ENCODE measurements at places on chromosomes 7 and 10.

DNA sequence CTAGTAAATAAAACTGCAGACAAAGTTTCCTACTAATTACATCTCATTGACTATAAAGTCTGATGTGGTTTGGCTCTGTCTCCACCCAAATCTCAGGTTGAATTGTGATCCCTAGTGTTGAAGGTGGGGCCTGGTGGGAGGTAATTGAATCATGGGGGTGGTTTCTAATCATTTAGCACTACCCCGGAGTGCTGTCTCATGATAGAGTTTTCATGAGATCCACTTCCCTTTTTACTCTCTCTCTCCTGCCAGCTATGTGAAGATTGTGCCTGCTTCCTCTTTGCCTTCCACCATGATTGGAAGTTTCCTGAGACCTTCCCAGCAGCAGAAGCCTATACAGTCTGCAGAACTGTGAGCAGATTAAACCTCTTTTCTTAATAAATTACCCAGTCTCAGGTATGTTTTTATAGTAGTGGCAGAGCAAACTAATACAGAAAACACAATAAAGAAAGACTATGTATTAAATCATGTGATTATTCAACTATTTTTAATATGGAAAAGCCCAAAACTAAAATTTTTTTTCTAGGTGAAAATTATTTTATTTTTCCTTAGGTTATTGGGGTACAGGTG, 232.1 kb downstream of the FZD1 start:
- no peak for DNase-seq

GRCh38 chr7:1440620-1441019, 18.6 kb downstream of the MICALL2 start:
- DNase-seq, result no peak

DNA sequence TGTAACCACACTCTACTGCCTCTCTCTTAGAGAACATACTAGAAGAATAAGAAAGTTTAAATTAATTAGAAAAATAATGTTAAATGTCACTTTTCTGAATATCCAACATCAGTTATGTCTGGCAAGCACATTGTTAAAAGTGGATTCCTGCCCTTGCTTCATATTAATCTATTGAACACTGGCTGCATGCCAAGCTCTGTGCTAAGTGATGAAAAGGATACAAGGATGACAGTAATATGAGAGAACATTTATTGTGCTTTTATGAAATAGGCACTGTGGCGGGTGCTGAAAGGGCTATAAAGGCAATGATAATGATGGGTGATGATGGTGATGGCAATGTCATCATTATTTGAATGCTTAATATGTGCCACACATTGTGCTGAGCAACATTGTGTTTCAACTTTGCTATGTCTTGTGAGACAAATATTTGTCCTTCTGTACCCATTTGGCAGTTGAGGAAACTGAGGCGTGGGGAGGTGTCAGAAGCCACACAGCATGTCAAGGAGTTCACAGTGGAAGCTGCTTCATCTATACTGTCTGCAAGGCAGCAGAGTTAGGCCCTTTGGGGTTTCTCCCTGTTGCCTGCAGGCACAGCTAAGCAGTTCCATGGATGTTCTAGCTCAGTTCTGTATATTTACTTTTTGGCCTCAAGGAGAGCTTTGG, 64.2 kb upstream of the RAPGEF5 start:
- no peak for DNase-seq

- no peak for DNase-seq
Measured at GRCh38 chr10:86107131-86107530, 259.5 kb downstream of the GRID1 start.

DNA sequence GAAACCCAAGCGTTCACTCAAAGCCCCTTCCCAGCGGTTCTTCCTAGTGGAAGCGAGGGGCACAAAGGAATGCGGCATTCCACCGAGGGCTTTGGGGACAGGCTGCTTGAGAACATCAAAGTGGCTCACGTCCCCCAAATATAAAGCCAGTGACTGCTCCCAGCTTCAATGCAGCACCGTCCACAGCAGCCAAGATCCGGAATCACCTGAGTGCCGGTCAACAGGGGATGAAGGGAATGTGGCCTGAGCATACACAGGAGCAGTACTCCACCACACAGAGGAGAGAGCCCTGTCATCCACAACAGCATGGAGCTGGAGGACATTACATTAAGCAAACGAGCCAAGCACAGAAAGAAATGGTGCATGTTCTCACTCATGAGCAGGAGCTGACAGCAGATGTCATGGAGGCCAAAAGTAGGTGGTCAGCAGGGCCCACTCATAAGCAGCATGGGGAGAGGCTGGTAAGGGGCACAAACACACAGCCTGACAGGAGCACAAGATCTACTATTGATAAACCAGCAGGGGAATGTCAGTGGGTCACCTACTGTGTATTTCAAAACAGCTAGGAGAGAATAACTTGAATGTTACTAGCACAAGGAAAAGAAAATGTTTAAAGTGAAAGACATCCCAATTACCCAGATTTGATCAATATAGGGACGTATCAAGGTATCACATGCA, 79.5 kb downstream of the DIP2C start:
- DNase-seq, result no peak

DNA sequence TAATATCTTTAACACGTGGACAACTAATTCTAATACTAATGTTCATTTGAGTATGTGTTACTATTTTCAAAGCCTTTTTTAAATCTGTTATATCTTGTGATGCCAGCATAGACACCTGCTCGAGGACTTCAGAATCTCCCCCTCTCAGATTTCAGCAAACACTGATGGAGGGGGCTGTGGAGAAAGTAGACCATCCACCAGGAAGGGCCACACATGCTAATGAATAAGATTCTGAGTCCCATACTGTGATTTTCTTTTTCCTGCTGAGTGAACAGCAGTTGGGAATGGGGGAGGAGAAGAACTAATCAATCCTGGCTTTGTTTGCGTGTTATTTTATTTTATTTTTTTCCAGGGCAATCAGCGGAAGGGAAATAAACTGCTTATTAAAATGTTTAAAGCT, 157.9 kb upstream of the CSTF2T start:
- no peak for DNase-seq

DNA sequence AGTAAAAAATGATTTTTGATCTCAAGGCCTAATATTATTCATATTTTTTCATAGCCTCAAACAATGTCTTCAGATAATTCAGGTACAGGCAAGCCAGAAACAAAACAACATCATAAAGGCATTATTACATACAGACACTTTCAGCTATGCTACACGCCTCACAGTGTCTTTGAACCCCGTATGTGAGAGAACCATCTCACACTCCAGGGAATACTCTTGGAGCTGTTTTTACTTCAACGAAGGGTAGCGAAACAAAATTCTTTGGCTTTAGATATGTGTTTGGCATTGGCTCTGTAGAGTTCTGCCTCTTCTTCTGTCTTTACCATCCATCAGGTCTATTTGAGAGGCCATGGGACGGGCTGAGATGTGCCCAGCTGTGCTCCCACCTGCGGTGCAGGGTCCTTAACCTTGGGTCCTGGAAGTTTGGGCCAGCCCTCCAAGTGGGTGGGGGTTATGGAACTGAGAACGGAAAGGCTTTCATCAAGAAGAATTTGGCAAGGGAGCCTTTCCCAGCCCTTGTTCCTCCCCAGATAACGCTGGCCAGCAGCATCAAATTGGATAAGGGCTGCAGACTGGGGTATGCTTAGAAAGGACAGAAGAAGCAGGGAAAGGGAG, 276.9 kb downstream of the TCF7L2 start:
- DNase-seq, result no peak

DNA sequence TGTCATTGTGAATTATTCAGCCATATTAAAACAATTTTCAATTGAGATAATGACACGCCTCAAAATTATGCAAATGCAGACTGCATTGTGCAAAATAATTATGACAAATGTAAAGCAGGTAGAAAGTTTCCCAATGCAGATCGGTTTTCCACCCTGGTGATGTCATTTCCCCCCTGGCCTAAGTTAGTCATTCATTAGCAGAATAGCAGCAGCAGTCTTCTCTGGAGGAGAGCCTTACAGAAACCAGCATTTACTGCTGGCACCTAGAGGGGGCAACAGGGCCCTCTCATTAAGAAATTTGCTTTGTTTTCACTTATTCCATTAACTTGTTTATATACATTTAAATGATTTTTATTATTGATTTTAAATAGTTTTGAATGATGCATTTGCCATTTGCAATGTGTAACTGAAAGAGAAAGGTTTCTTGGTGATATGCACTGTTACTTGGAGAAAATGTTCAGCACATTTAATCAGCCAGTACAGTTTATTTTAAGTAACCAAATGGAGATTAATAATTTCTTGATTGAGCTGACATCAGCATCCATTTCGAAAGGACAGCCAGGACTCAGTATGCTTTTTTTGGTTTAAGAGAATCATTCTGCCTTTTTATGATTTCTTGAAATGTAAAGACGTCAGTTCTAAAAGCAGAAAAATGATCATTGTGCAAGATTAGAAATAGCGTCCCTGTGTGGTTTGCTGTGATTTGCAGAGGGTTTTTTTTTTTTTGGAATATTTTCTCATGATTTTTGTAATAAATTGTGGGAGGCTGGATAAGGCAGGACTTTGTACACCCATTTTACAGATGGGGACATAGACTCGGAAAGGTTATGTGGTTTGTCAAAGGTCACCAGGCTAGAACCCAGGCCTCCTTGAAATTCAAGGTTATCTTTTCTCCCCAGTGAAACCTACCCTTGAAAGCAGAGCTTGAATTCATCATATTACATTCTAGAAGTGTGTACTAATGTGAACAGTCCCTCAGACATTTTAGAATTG, 3.5 kb downstream of the ARID5B start:
- peak; percentile 65 for DNase-seq

DNA sequence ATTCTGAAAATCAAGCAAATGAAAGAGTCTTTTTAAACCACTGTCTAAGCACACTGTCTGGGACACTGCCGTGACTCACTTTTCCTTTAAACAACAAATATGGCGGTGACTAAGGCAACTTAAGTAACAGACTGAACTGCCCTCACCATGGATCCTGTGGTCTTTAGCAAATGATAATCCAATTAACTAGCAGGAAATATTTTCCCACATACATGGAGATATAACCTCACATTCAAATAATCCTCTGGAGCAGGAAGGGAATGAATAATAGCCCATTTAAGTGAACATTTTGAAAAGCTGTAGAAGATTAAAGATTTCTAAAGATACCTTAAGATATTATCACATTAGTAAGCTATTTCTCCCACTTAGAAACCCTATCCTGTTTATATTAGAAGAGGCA, 40.3 kb upstream of the LRRC17 start:
- DNase-seq, result no peak

- no peak for DNase-seq
Measured at GRCh38 chr7:106034383-106034782, 71.3 kb downstream of the CDHR3 start.

- DNase-seq, result no peak
Measured at GRCh38 chr7:117777335-117778142, 95.7 kb downstream of the CTTNBP2 start.

- DNase-seq, result no peak
Measured at GRCh38 chr7:1223196-1223981, 9.3 kb upstream of the UNCX start.

DNA sequence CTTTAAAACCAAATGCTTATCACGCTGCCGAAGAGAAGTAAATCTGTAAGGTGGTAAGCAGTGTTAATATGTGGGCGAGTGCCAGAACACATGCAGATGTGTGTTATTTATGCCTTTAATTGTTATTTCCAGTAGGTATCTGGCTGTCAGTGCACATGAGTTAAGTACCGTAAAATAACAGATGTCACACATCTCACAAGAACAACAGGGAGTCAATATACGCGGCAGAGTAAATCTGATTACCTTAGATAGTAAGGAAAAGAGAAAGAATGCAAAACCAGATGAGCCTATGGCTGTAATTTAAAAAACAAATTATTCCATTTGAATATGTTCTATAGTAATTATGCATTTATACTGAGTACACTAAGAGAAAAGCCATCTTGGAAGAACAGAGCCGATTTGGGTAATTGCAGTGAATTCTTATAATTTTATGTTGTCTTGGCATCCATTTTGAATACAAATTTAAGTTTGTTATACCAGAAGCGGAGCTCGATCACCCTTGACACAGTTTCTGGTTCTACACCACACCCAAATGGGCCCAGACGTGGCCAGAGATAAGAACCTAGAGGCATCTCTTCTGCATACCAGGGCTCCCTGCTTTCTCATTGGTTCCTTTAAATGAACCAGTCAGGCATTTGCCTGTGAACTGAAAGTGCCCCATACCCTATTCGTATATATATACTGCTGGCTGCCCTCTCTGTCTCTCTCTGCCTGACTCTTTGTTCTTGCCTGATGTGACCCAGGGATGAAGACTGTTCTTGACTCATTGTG, 34.8 kb downstream of the DNAJB9 start:
- no peak for DNase-seq

DNA sequence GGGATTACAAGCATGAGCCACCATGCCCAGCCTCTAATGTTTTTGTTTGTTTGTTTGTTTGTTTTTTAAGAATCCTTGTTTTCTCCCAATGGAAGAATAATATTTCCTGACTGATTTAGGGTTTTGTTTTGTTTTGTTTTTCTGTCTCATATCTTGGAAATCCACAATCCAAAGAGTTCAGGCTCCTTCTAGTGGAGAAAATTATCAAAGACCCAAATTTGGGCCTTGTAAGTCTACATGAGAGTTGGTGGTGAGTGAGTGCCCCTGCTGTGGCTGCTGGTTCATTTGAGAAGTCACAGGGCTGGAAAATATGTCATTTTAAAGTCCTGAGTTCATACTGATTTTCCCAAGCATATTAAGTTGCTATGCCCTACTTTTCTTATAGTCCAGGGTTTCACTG, 33.5 kb upstream of the KLHL7 start:
- DNase-seq, result no peak

- DNase-seq, result no peak
Measured at GRCh38 chr7:158018098-158018762, 569.4 kb downstream of the PTPRN2 start.

DNA sequence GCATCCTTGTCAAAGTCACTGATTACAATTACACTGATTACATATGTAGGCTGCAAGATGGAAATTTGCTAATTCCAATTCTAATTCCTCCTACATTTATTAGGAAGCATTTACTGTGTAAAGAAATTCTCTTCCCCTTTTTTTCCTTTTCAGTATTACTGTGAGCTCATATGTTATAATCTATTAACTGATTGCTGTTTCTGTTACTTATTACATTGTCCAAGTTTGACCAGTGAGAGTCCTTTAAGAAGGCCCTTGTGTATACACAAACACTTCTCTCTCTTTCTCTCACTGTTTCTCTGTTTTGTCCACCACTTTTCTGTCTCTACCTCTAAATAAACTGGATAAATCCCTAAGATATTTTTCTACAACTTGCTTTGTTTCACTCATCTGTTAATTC, 31.5 kb downstream of the PHF14 start:
- no peak for DNase-seq

GRCh38 chr10:15035385-15036301, 8.1 kb upstream of the OLAH start:
- peak; percentile 1 for DNase-seq

DNA sequence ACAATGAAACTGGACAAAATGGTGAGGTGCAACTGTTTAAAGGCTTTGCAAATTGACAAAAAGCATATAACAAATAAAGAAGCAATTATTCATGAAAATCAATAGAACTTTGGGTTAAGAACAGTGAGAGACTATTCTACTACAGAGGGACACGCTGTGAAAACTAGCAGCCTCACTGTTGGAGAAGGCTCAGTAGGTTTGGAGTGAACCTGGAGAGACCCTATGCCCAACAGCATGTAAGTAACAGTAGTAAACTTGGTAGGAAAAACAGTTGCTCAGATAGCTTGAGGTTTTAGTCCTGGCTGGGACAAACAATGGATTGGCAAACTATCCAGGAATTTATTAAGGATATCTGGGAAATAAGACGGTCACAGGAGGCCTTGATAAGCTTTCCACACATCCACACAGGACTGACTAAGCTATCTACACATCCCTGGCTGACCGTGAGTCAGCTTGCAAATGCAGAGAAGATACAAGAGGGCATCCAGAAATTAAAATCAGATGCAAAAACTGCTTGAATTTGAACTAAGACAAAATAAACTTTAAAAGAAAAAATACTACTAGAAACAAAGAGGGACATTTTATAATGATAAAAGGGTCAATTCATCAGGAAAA, 15.9 kb downstream of the FAM149B1 start:
- DNase-seq, result no peak
